Activated CD4-positive, alpha-beta T cell treated with anti-CD3 and anti-CD28 coated beads for 4 hours (primary cell): ENCODE measurements at places on chromosomes 1 and 21.

DNA sequence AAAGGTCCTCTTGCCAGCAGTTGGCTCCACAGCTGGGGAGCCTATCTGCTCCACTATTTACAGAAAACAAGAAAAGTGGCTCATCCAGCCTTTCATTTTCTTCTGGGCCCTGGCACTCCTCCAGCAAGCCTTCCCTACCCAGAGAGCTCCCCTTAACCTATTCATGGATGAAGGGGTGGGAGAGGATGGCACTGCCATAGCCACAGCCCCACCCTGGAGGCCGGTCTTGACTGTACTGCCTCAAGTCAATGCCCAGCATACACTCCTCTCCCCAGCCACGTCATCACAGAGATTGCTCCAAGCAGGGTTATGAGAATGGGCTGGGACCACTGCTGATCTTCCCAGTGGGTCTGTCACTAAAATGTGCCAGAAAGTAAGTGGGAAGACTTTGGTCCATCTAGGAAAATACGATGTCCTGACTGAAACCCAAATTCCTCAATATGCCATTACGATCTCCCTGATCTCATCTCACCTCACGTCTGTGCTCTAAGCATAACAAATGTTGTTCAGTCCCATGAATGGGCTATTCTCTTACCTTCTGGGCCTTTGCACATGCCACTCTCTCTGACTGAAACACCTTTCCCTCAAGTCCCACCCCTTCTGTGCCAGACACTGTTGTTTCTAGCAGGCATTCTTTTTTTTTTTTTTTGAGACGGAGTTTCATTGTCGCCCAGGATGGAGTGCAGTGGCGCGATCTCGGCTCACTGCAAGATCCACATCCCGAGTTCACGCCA lies 21.4 kb upstream of the PTAFR start:
- DNase-seq = no peak

DNA sequence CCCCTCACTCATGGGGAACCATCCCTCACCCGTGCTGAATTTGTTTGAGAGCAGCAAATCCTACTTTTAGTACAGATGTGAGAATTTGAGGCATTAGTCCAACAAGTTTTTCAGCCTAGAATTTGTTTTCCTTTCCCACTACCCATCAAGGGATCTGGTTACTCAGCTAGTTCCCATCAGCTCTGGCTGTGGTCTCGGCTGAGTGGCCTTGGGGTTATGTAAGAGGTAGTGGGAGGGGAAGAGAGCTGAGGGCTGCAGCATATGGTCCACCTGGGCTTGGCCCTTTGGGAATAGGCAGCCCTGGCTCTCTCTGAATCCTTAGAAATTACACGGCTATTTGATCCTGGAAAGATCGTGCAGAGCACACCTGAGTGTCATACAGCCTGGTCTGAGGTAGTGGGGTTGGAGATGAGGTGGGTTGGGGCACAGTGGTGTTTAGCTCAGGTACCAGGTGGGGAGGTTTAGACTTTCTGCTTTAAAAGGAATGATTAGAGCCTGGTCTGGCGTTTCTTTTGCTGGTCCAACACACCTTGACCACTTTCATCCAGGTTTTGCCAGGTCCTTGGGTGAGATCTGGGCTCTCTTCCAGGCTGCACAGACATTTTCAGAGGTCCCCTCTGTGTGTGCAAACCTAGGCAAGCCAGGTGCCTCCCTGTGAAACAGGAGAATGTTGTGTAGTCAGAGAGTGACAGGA lies 4.2 kb downstream of the GSTM4 start:
- DNase-seq = no peak

DNA sequence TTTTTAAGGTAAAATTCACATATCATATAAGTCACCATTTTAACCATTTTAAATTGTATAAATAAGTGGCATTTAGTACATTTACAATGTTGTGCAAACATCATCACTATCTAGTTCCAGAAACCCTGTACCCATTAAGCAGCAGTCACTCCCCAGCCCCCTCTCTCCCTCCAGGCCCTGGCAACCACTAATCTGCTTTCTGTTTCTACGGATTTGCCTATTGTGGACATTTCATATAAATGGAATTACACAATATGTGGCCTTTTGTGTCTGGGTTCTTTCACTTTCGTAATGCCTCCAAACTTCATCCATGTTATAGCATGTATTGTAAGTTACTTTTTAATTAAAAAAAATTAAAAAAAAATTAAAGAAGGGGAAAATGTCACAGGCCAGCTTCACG lies 58.0 kb upstream of the RAB3GAP2 start:
- no peak for DNase-seq

DNA sequence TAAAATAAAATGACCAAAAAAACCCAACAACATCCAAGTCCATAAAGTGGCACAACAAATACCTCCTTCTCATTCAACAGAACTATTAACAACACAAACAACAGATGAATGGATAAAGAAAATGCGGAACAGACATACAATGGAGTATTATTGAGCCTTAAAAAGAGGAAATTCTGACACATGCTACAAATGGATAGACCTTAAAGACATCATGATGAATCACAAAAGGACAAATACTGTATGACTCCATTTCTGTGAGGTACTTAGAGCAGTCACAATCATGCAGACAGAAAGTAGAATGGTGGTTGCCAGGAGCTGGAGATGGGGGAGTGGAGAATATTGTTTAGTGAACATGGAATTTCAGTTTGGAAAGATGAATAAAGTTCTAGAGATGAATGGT lies 42.6 kb downstream of the EYA3 start:
- DNase-seq = no peak

DNA sequence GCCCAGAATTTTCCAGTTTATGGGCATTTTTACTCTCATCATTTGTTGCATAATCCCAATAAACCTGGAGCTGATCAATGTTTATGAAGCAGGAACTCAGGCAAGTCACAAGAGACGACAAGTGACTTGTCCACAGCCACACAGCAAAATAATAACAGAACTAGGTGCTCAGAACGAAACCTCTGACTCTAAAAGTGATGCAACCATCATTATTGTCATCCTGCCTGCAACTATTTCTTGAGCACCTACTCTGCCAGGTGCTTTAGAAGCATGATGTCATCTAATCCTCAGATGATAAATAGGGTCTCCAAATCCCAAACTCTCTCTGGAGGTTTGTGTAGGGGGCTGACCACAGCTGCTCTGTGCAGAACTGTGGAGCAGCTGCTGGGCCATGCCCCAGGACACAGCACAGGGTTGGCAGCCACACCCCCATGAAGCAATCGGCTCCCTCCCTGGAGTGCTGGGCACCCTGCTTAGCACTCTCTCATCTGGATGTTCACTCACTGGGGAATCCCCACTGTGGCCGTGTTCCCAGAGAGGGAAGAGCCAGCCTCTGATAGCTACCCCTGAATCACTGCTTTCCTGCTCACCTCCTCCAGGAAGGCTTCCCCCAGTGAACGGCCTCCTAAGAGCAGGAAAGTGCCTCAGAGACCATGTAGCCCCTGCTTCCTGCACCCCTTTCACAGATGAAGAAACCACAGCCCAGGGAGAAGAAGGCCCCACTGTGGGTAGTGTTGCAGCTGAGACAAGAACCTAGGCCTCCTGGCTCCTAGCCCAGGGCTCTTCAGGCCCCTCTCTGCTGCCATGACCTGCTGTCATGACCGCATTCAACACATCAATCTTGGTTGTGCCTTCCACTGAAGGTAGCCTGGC lies 2.1 kb downstream of the TTC22 start:
- peak; percentile 17 for DNase-seq

- no peak for DNase-seq
Measured at GRCh38 chr1:51575406-51576084, 41.3 kb upstream of the OSBPL9 start.

- no peak for DNase-seq
Measured at GRCh38 chr1:164725401-164725800, 166.4 kb downstream of the PBX1 start.

- DNase-seq = no peak
Measured at GRCh38 chr1:76998582-76999223, 131.4 kb downstream of the ST6GALNAC5 start.

DNA sequence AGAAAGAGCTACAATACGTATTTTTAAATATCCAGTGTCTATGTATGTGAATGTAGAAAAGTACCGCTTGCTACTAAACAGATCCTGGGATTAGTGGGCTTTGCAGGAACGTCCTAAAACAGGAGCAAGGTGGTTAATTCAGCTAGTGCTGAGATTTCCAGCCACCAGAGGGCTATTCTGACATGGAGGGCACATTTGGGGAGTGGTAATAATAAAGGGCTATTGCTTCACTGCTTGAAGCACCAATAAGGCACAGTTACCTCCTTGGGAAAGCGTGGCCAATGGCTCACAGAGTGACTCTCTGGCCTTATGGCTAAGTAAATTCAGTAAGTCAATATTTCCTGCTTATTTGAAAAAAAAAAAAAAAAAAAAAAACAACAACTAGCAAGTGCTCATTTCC lies 152.4 kb downstream of the GABPA start:
- DNase-seq = no peak

DNA sequence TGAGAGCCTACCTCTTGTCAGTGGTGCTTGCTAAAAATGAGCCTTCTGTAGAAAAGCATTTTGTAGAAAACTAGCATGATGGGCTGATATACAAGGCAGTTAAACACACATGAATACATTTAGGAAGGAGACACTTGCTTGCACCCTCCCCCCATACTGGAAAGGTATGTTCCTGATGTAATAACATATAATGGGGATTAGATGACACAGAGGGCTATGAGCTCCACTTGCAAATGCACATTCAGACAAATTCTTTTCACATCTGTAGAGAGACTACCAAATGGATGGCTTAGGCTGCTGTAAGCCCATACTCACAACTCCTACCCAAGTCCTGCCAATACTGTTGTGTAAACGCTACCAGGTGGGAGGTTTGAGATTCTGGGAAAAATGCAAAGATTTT lies 634.0 kb downstream of the SMYD3 start:
- no peak for DNase-seq

- DNase-seq = no peak
Measured at GRCh38 chr1:179034720-179035119, 9.0 kb downstream of the FAM20B start.

- DNase-seq = no peak
Measured at GRCh38 chr1:104921525-104921924, 1171.8 kb downstream of the AMY1C start.

DNA sequence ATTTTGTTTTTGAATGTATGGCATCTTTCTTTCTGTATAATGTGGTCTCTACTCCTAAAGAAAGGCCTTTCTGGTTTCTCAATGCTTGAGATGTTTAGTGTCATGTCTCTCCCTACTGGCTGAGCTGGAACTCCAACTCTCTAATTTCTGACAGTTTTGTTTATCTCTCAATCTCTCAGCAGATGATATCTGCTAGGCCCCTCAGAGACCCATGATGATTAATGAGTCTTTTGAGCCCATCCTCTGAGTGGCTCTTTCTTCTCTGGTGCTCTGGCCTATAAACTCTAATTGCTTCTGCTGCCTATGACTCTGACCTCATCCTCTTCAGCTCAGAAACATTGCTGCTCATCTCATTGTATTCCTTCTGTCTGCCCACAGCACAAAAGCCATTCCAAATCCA lies 46.6 kb downstream of the CRB1 start:
- no peak for DNase-seq

DNA sequence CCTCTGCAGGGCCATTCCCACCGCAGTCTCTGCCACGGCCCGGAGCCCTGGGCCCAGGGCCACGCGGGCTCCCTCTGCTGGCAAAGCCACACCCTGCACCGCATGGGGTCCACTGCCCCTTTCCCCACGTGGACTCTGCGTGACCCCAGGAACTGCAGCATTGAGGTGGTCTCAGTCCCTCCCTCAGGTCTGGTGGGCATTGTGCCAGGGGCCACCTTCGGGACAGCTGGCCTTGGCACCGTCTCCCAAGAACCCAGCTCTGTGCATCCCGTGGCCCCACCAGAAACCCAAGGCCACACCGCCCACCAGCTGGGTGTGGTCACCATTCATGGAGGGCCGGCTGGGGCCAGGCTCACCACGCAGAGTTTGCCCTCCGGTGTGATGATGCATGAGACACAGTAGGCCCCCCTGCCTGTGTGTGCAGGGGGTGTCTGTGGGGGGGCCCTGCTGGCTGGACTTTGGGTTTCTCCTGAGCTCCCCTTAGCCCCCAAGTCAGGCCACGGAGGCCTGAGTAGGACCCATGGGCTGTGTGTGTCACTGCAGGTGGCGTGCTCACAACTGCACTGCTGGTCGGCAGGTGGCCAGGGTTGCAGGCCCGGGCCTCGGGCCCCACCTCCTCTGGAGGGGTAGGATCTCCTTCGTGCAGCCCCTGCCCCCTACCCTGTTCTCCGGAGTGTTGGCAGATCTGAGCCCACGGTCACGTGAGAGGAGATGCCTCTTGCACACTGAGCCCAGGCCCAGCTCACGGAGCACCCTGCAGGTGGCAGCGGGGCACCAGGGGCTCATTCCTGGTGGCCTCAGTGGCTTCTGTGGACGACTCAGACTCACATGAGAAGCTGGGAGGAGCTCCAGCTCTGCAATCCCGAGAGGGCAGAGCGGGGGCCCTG lies 5.8 kb downstream of the VWA1 start:
- peak; percentile 61 for DNase-seq

GRCh38 chr1:94061513-94062443 lies 59.2 kb downstream of the ABCA4 start:
- DNase-seq = peak; percentile 14

- DNase-seq = no peak
Measured at GRCh38 chr1:240618946-240619345, 7.0 kb upstream of the GREM2 start.

DNA sequence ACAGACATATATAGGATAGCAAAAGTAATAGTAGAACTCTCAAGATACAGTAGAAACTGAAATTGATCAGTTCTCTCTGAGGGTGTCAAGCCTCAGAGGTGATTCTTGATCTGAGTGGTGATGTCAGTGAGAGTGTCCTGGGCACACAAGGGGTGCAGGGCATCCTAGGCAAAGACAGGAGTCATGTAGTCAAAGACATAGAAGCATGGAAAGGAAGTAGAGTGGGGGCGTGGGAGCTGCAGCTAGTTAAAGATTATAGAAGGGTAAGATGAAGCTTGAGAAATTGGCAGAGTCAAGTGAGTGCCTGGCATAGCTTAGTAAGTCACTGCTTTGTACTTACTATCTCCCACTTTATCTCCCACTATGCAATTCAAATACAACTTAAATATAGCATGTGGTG lies 22.8 kb downstream of the CDC7 start:
- DNase-seq = no peak

GRCh38 chr1:26378879-26379251 lies 6.3 kb upstream of the ZNF683 start:
- no peak for DNase-seq

DNA sequence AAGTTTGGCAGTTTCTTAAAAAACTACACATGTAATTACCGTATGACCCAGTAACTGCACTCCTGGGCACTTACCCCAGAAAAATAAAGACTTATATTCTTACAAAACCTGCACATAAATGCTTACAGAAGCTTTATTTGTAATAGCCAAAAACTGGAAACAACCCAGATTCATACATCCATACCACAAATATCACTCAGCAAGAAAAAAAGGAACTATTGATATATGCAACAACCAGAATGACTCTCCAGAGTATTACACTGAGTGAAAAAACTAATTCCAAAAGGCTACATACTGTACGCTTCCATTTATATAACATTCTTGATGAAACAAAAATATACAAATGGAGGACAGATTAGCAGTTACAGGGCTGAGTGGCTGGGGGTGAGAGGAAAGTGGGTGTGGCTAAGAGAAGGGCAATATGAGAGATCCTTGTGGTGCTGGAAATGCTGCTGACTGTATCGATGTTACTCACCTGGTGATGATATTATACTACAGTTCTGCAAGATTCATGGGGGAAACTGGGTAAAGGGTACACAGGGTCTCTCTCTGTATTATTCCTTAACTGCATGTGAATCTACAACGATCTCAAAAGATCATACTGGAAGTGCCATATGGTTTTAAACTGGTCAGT lies 96.0 kb upstream of the GNG4 start:
- DNase-seq = no peak

GRCh38 chr1:76607717-76608116 lies 259.6 kb upstream of the ST6GALNAC5 start:
- DNase-seq = no peak

GRCh38 chr21:39048064-39048463 lies 135.2 kb downstream of the PSMG1 start:
- DNase-seq = no peak
